ENCODE measurements at places on chromosomes 2 and 18.

DNA sequence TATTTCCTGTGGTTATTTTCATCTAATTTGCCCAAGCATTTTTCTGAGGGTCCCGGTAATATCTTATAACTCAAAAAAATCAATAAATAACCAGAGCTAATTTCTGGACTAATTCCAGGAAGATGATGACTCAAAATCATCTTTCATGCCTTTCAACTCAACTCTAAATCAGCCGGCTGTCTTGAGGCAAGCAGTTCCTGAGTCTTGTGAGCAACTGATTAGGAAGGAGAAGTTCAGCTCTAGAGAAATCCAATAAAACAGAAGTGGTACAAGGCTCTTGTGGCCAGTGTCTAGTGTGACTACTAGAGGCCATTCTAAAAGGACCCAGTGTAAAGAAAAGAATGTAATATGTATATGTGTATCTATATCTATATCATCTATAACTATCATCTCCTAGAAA, 890.4 kb downstream of the TRIB2 start:
- no peak overlapping the region for H3K4me3 ChIP-seq
- H3K27ac ChIP-seq: no peak overlapping the region
- H3K4me1 ChIP-seq: no peaks in the 10 kb centered on the region
- no peak for DNase-seq

DNA sequence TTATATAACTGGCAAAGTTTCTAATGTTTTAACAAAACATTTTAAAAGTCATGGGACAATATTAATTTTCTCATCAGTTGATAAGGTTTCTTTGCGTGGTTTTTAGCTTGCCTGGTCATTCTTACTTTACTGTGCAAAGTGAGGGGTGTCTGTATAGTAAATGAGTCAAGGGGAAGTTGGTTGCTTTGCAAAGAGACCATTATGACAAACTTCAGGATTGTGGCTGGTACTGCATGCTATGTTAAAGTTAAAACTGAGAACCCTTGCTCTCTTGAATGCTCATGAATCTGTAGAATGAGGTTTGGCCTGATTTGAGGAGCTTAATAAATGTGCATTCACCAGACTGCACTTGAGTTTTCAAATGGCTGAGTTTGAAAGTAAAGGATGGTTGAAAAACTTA, 47.0 kb downstream of the COL4A4 start:
- H3K36me3 ChIP-seq: no peaks in the 10 kb centered on the region
- DNase-seq: no peak

DNA sequence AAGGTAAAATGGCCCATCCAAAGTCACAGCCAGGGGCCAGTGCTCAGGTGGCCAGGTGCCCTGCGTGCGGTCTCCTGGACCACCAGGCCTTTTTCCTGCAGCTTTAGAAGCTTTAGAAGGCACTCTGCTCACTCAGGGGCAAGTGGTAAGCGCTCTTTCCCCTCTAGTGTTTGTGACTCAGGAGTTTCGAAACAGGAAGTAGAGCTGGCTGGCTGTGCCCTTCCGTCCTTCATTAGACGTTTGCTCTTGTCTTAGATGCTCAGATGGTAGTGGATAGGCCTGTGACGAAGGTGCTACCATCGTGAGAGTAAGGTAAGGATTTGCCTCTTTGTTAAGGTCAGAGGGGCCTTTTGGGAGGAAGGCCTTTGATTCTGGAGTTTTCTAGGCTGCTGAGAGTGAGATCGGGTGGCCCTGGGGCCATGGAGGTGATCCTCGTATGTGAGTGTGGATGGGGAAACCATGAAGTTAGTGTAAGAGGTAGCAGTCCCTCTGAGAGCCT, at the start of gene CASP8:
Gene CASP8, plus strand, starts transcription at position 235 of the 499 bp plus-strand sequence. CDS start 5,951 bp downstream, outside the sequence.
- peak; percentile 65 for DNase-seq
- H3K4me1 ChIP-seq: peaks cover 73% of the 10 kb centered on the region
- peak within 1 kb of the TSS; percentile 98 for H3K27ac ChIP-seq

DNA sequence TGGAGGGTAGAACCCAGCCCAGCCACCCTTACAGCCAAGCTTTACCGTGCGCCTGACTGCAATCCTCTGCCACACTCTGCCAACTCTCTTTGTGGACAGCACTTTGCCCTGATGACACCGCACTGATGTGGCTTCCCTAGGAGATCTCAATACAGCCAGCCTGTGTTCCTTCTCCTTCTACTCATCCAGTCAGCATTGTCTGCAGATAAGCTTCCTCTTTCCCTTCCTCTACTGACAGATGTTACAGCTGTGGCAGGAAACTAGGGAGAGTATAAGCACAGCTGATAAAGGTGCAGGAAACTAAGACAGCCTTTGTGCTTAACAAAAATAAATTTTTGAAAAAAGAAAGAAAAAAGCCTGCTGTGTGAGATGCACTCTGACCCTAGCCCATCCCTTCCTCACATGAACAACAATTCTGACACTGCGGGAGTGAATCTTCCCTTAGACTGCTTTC, 25.0 kb downstream of the CEP68 start:
- no peak overlapping the region for H3K4me3 ChIP-seq
- DNase-seq: no peak
- peaks cover 84% of the 10 kb centered on the region for H3K36me3 ChIP-seq
- H3K27me3 ChIP-seq: no peaks in the 10 kb centered on the region
- peaks cover 6% of the 10 kb centered on the region for H3K4me1 ChIP-seq

- no peaks in the 10 kb centered on the region for H3K27me3 ChIP-seq
- H3K27ac ChIP-seq: no peak overlapping the region
- DNase-seq: no peak
- no peak overlapping the region for H3K4me3 ChIP-seq
Measured at GRCh38 chr2:137192366-137193310, 427.3 kb downstream of the THSD7B start.

- no peaks in the 10 kb centered on the region for H3K4me1 ChIP-seq
- peaks cover 6% of the 10 kb centered on the region for H3K27me3 ChIP-seq
- no peak overlapping the region for H3K4me3 ChIP-seq
- no peak overlapping the region for H3K27ac ChIP-seq
Measured at GRCh38 chr2:172311921-172312345, 115.5 kb upstream of the ITGA6 start.

DNA sequence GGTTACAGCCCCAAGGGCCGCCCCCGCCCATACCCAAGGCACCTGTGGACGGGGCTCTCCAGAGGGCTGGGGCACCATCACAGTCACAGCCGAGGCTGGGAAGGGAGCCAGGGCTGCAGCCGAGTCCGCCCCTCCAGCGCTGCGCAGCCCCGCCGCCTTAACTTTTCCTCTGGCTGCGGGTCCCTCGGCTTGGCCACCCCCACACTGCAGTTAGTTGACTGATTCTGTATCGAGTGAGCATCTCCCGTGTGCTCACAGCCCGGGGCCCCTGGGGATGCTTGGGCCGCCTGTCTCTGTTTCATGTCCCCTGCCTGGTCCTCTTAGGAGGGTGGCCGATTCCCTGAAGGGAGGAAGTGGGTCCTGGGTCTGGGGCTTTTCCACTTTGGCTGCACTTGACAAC, 33.7 kb downstream of the EMILIN2 start:
- no peak overlapping the region for H3K27ac ChIP-seq
- peaks cover 13% of the 10 kb centered on the region for H3K4me1 ChIP-seq
- H3K36me3 ChIP-seq: peaks cover 4% of the 10 kb centered on the region
- no peak for DNase-seq
- no peak overlapping the region for H3K4me3 ChIP-seq
- no peaks in the 10 kb centered on the region for H3K27me3 ChIP-seq

DNA sequence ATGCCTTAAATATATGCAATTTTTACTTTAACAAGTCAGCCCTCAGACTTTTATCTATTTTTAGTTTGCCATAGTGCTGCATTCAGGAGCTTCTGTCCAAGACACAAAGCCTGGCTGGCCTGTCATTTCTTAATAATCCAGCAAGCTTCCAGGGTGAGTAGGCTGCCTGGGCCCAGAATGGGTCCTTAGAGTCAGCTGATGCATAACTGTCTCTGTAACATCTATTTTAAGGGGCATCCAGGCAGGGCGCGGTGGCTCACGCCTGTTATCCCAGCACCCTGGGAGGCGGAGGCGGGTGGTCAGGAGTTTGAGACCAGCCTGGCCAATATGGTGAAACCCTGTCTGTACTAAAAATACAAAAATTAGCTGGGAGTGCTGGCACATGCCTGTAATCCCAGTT, 11.8 kb upstream of the GNLY start:
- no peak overlapping the region for H3K27ac ChIP-seq
- H3K4me3 ChIP-seq: no peak overlapping the region
- peaks cover 3% of the 10 kb centered on the region for H3K36me3 ChIP-seq
- no peak for DNase-seq
- peaks cover 21% of the 10 kb centered on the region for H3K4me1 ChIP-seq
- H3K27me3 ChIP-seq: no peaks in the 10 kb centered on the region

DNA sequence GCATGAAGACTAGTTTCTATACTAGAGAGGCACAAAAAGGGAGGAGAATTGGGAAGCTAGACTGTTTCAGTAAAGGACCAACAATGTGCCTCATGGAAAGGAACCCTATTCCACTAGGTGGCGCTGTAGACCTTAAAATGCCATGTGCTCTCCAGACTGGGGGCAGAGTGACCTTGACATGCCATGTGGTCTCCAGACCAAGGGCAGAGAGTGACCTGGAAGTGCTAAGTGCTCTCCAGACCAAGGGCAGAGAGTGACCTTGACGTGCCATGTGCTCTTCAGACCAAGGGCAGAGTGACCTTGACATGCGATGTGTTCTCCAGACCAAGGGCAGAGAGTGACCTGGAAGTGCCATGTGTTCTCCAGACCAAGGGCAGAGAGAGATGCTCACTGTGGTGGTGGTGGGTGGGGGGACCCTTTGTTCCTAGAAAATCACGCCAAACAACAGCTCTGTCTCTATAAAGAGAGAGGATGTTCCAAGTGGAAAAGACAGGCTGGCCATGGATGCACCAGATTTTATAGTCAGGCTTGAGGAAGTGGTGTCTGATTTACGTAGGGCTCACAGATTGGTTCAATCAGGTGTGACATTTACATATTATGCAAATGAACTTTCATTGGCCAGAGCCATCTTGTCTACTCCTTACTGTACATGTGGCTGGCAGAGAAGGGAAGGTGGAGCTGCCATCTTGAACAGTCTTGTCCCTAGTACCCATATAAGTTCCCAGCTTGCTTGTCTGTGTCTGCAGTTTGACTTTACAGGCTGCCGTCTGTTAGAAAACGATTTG, 344.0 kb upstream of the DDX18 start:
- H3K27me3 ChIP-seq: no peaks in the 10 kb centered on the region
- H3K4me3 ChIP-seq: no peak overlapping the region
- no peaks in the 10 kb centered on the region for H3K4me1 ChIP-seq
- H3K27ac ChIP-seq: no peak overlapping the region
- no peaks in the 10 kb centered on the region for H3K36me3 ChIP-seq

GRCh38 chr2:28406276-28407096, 13.8 kb downstream of the FOSL2 start:
- peak overlapping the region; percentile 80 for H3K4me3 ChIP-seq
- peaks cover 99% of the 10 kb centered on the region for H3K36me3 ChIP-seq
- H3K27ac ChIP-seq: peak overlapping the region; percentile 100
- H3K27me3 ChIP-seq: no peaks in the 10 kb centered on the region
- H3K4me1 ChIP-seq: peaks cover 70% of the 10 kb centered on the region

DNA sequence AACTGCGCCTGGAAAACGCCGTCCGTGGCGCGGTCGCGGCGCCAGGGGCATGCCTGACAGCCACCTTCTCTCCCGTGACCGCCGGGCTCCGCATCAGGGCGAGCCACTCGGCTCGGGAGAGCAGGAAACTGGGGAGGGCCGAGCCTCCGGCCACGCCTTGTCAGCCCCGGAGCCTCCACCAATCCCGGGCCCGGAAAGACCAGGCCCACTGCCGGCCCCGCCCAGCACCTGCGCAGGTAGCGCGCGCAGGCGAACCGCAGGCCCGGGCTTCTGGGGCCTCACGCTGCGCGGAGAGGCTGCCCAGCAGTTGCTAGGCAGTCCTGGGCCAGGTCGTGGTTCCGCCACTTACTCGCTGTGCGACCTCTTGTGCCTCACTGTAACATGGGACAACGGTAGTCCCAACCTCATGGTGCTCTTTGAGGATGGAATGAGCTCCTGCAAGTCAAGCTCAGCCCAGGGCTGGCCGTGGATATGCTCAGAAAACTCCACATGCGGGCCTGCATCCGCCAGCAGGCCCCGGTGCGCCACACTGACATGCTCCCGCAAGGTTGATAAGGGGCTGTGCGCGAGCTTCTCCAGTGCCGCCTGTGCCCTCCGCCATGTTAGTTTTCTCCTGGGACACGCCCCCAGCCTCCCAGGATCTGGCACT, 97.1 kb downstream of the INHBB start:
- H3K36me3 ChIP-seq: no peaks in the 10 kb centered on the region
- H3K27ac ChIP-seq: no peak overlapping the region
- H3K4me3 ChIP-seq: peak overlapping the region; percentile 21
- no peak for DNase-seq
- H3K4me1 ChIP-seq: no peaks in the 10 kb centered on the region

- H3K36me3 ChIP-seq: no peaks in the 10 kb centered on the region
- H3K4me3 ChIP-seq: no peak overlapping the region
- DNase-seq: no peak
- H3K27me3 ChIP-seq: no peaks in the 10 kb centered on the region
- no peak overlapping the region for H3K27ac ChIP-seq
Measured at GRCh38 chr18:26419746-26420145, 128.6 kb downstream of the KCTD1 start.

DNA sequence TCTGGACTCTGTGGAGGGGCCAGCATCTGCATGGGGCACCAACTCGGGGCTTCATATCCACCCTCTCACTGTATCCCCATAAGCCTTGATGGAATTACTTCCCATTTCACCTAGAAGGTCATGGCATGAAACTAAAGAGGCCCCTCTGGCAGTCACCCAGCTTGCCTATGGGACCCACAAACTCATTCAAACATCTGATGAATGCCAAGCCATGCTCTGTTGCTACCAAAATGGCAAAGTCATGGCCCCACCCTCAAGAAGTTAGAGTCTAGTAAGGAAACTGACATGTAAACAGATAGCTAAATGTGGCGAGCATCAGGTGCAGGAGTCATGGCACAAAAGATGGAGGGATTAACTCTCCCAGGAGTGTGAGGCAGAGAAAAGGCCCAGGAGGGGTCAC, 14.5 kb downstream of the CYB5A start:
- H3K4me1 ChIP-seq: peaks cover 16% of the 10 kb centered on the region
- H3K27me3 ChIP-seq: no peaks in the 10 kb centered on the region

DNA sequence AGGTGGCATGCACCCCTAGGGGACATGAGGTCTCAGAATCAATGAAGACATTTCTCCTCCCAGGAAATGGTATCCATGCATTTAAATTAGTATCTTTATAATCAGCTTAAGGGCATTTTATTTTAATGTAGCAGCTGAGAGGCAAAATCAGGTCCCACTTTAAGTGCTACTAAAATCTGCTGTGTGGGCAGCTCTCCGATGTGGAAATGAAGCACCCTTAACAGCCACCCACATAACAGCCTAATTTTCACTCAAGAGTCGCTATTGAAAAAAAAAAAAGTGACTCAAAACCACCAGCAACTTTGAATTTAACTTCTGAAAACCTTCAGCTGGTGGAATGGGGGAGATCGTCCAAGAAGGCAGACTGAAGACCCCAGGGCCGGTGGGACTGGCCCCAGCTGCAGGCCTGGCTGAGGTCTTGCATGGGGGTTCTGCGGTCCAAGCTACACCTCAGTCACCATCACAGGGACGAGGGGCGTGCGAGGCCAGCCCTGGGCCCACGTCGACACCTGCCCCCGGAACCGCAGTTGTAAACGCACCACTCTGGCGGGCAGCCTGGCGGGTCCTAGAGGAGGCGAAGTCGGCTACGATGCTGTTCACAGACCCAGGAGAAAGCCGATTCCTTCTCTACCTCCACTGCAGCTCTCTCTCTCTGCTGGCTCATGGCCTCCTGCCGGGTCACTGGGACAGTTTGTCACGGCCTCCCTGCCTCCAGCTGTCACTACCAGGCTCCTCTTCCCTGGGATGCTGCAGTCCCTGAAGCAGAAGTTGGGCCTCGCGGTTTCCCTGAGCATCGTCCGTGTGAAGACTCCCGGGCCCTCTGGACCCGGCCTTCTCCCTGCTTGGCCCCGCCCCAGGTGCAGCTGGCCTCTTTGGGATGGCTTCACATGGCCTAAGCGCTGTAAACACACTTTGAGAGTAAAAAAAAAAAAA, 111.9 kb downstream of the KCNF1 start:
- no peaks in the 10 kb centered on the region for H3K4me1 ChIP-seq
- peaks cover 82% of the 10 kb centered on the region for H3K27me3 ChIP-seq
- DNase-seq: no peak
- H3K36me3 ChIP-seq: no peaks in the 10 kb centered on the region
- H3K4me3 ChIP-seq: no peak overlapping the region
